ENCODE measurements at places on chromosomes 4 and X.

DNA sequence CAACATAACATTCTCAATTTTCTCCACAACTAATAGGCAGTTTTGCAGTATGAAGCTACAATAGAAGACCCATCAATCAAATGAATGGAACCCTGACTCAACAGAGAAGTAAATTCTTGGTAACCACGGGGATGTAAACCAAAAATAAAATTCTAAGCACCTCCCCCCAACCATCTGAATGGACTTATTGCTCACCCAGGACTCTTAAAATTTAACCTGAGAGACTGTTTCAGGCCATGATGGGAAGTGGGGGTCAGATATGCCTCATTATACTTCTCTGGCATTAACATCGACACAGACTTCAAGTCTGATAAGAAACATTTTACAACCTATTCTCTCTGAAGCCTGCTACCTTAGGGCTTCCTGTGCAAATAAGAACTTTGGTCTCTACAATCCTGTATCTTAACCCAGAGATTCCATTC, 620.9 kb downstream of the TLL1 start:
- no peak for DNase-seq

- DNase-seq = no peak
Measured at GRCh38 chr4:77930876-77931275, 68.2 kb downstream of the MRPL1 start.

- no peak for DNase-seq
Measured at GRCh38 chr4:83503974-83504373, 19.1 kb upstream of the ABRAXAS1 start.

- no peak for DNase-seq
Measured at GRCh38 chr4:336099-336892, 1.3 kb upstream of the ZNF141 start.

DNA sequence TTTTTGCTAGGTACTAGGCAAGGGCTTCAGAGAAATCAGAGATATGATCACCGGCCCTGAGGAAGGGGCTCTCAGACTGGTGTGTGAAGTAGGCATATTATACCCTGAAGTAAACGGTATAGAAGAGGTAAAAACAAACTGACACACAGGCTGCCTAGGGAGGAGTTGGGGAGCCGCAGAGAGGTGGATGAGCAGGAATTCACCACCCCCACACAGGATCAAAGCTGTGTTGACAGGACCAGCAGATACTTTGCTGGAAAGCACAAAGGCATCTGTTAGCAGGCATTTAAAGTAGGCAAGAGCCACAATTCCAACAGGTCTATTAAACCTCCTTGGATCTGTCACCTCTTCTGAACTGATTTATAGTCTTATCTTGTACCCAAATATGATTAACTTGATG, 71.8 kb upstream of the GPR34 start:
- DNase-seq = no peak

GRCh38 chrX:115053223-115053622, 35.8 kb upstream of the IL13RA2 start:
- DNase-seq = no peak

GRCh38 chrX:5236749-5237148, 991.9 kb downstream of the NLGN4X start:
- DNase-seq = no peak

DNA sequence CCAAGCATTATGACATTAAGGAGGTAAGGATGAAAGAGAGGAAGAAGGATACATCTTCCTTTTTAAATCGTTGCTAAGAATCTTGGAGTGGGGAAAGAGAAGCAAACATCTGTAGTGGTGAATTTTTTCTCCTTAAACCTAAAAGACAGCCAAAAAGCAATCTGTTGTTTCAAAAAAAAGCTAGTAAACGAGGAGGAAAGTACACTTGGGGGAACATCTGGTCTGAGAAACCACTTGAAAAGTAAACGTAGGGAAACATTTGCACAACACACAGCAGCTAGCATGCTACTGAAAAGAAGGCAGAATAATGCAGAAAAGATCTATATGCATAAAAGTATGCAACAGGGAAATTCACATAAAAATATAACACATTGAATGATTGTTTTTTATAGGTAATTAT, 1485.6 kb downstream of the PCDH19 start:
- DNase-seq = no peak

DNA sequence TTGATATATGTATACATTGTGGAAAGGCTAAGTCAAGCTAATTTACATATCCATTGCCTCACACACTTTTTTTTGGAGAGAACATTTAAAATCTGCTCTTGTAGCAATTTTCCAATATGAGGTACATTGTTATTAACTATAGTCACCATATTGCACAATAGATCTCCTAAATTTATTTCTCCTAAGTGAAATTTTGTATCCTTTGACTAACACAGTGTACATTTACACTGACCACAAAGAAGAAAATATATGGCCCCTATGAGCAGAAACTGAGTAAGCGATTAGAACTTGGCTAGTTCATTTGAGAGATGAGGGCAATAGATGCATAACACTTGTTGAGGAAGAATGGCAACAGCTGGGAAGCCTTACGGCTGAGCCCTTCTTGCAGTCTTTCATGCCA, 20.3 kb upstream of the GUCY1B1 start:
- no peak for DNase-seq

- DNase-seq = no peak
Measured at GRCh38 chrX:69324851-69325250, 159.6 kb upstream of the PJA1 start.

DNA sequence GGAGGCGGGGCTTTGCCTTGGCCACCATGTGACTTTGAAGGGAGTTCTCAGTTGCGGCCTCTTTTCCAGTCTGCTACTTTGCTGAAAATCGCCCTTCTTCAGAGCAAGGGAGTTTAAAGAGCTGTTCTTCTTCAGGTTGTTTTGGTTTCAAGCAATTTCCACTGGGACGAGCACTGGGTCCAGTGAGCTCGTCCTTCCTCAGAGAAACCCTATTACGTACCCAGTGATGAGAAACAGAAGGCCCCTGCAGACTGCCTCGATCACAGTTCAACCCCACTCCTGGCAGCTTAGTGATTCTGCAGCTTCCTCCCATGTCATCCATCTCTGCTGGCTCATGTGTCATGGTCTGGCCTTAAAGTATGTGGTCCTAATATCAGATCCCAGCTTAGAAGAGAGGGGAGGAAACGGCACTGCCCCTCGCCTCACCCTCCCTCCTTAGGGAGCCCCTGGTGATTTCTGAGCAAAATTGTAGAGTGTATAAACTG, 7.8 kb upstream of the FAM149A start:
- no peak for DNase-seq

All from ascending aorta (tissue), 2 donors.